ENCODE measurements at places on chromosomes 11 and 22.

- no peak for DNase-seq
Observed at GRCh38 chr11:60762851-60763691, 6.4 kb downstream of the MS4A15 start.

- no peak for DNase-seq
Observed at GRCh38 chr22:23397008-23397612, 183.0 kb downstream of the IGLL1 start.

DNA sequence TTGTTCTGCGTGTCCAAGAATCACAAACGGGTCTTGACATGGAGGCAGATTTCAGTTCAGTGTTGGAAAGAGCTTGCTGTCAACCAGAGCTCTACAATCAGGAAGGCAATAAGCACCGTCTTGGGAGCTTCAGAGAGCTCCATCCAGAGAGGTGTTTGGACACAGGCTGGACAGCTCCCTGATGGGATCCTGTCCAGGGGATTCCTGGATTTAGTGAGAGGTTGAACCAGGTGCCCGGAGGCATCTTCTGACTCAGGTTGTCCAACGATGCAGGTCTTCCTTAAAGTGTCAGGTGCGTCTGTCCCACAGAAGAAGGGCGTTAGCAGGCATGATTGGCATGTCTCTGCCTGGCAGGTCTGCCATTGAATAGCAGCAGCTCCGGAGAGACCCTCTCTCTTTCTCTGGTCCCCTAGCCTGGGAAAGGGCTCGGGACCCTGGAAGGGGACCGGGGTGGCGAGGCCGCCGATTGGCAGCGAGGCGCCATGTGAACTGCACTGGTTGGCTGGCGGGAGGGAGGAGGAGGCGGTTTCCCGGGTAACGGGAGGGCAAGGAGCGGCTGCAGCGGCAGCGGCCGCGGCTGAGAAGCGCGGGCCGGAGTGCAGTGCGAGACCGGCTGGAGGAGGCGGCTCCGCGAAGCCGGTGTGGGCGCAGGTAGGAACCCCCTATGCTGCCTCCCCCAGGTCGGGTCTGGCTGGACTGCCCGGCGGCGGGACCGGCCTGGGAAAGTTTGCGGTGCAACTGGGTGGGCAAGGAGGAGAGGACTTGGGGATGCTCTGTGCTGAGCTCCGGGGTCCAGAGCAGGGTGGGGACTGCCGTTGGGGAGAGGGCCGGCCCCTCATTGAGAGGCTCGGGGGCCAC, 104.1 kb upstream of the E2F8 start:
- DNase-seq: no peak

DNA sequence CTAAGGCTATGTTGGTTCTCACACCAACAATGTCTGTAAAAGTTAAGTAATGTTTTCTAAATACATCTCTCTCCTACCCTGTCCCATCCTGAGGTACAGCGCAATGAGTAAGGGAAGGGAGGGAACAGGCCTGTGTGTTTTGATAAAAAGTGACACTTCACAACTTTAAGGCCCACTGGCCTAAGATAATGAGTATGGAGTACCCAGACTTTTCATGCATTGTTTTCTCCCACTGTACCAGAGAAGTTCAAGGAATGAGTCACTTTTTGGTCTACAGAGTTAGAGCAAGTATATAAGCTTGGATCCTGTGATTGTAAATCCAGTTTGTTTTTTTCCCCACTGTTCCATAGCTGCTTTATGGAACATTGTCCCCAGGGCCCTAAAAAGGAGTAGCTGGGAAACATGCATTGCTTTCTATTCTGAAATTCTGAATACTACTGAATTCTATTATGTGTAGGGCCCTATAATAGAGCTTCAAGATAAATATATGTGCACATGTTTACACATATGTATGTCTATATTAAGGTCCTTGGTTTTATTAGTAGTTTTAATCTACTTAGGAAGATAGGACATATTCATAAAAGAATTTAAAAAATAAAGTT, 29.8 kb downstream of the KCNE3 start:
- no peak for DNase-seq

DNA sequence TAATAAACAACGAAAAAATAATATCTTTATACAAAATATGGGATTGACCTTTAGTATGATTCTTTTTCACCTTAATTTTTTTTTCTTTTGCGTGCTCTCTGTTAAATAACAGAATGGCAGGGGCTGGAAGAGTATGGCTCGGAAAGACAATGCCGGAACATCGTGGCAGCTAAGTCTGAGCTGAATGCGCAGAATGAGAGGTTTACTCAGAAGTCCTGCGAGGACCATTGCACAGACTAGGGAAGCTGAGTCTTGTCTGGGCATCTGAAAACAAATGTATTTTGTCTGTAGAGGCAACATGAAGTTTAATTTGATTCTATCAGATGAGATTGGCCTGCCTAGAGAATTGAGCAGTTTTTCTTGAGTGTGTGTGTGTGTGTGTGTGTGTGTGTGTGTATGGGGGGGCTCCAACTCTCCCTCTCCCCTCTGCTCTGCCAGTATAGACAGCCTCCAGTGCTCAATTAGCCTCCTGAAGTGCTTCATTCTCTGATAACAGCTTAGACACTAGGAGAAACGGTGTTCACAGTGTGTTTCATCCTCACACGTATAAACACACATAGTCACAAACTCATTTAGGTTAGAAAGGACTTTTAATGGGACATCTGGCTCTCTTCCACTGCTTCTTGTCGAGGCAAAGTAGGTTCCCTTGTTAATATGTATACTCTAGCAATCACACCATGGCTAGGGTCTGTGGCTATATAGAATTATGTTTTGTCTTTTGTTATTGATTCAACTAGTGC, 244.3 kb upstream of the SORL1-AS1 start:
- DNase-seq: no peak

DNA sequence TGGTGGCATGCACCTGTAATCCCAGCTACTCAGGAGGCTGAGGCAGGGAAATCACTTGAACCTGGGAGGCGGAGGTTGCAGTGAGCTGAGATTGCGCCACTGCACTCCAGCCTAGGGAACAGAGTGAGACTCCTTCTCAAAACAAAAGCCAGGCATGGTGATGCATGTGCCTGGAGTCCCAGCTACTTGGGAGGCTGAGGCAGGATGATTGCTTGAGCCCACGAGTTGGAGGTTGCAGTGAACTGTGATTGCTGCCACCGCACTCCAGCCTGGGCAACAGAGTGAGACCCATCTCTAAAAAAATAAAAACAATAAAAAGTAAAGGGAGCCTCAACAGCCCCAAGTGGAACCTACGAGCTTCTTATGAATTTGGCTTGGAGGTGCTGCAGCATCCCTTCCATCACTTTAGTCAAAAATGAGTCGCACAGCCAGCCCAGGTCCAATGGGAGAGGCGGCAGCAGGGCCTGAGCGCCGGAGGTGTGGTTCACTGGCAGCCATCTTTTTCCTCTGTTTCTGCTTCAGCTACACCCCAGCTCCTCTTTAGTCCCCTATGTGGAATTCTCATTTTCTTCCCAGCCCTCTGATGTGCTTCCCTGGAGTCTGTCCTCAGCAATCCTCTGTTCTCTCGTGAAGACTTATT, 29.2 kb upstream of the GCAT start:
- no peak for DNase-seq

Measured in stimulated activated CD4-positive, alpha-beta T cell treated with anti-CD3 and anti-CD28 coated beads, Interleukin-4, amount 100 ng/mL, for 4 hours (primary cell).